ENCODE measurements at places on chromosomes 3 and 15. TPM values are rescaled to one million over a fixed set of nuclear protein-coding genes. Genes with fewer than 3 reads are reported as not detected.

DNA sequence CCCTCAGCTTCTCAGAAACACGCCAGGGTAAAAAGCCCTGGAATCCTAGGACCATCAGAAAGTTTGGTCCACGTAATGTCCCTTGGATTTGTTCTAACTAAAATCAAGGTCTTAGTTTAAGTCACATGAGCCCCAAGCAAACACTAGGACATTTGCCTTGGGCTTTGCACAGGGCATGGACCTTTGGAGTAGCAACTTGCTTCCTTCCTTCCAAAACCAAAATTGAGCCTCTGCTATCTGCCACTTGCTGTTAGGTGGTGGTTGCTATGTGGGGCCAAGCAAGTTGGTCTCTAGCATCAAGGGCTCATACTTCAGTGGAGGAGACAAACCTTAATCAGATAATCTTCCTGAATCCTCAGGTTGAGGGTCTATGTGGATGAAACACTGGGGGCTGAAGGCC, 4.0 kb upstream of the DAG1 start:
- H3K4me1 ChIP-seq: peaks cover 8% of the 10 kb centered on the region
- H3K27me3 ChIP-seq: peaks cover 2% of the 10 kb centered on the region
- H3K4me3 ChIP-seq: no peak overlapping the region
- no peak overlapping the region for H3K27ac ChIP-seq

HTR3E gene
- not detected for total RNA-seq

DNA sequence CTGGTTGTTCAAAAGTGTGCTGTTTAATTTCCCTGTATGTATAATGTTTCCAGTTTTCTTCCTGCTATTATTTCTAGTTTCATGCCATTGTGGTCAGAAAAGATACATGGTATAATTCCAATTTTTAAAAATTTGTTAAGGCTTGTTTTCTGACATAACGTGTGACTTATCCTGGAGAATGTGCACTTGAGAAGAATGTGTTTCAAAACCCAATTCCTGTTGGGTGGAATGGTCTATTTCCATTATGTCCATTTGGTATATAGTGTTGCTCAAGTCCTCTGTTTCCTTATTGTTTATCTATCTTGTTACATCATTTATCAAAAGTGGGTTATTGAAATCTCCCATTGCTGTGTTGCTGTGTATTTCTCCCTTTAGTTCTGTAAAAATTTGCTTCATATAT, 215.4 kb downstream of the GREM1 start:
- no peak overlapping the region for H3K27ac ChIP-seq
- no peaks in the 10 kb centered on the region for H3K4me1 ChIP-seq
- H3K27me3 ChIP-seq: peaks cover 31% of the 10 kb centered on the region
- H3K4me3 ChIP-seq: no peak overlapping the region
- no peak for DNase-seq

DNA sequence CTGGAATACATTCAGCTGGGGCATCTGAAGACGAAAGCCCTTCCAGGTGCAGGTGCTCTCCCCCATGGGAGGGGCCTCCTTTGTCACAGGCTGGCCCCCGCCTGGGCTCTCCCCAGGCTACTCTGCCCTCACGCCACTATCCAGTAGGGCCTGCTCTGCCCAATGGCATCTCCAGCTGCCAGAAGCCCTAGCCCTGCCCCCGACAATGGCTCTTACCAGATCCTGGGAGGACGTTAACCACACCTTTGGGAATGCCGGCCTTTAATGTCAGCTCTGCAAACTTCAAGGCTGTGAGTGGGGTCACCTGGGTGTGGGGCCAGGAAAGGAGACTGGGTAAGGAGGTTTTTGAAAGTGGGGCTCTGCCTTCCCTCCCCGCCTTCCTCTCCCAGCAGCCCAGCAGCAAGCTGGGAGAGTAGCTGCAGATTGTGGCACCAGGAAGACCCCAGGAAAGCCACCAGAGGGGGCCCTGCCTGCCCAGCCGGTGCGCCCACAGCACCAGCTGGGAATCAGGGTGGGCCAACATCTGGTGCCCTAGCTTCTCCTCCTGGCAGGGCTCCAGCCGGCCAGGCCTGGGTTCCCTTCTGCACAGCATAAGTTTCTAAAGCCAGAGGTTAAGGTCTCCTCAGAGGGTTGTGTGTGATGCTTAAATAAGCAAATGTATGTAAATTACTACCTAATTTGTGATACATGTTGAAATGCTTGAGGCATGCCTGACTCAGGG, 40.4 kb upstream of the SLC41A3 start:
- no peak overlapping the region for H3K4me3 ChIP-seq
- H3K27me3 ChIP-seq: no peaks in the 10 kb centered on the region
- no peak overlapping the region for H3K27ac ChIP-seq
- no peaks in the 10 kb centered on the region for H3K36me3 ChIP-seq
- H3K4me1 ChIP-seq: no peaks in the 10 kb centered on the region

DNA sequence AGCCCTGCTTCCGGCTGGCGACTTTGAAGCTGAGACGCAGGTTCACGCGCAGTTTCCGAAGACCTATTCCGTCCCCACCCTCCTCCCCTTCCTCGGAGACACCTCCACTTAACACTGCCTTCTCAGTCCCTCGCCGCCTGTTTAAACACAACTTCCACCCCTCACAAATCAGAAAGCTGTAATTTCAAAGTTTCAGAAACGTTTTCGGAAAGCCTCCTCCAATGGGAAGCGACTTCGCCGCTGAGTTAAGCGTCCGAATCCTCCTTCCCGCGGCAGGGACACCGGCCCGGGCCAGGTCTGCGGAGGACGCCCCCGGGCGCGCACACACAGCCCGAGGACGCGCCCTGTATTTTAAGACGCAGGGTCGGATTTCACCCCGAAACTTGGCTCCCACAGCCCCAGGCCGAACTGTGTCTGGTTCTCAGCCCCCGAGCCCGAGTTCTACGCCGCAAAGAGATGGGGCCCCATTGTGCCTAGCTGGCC, 559 bp upstream of the LRRN1 start:
- peak overlapping the region; percentile 72 for H3K4me3 ChIP-seq
- H3K27ac ChIP-seq: peak overlapping the region; percentile 55
- peaks cover 54% of the 10 kb centered on the region for H3K27me3 ChIP-seq
- DNase-seq: peak; percentile 39

ROBO2 gene
- not detected for total RNA-seq

DNA sequence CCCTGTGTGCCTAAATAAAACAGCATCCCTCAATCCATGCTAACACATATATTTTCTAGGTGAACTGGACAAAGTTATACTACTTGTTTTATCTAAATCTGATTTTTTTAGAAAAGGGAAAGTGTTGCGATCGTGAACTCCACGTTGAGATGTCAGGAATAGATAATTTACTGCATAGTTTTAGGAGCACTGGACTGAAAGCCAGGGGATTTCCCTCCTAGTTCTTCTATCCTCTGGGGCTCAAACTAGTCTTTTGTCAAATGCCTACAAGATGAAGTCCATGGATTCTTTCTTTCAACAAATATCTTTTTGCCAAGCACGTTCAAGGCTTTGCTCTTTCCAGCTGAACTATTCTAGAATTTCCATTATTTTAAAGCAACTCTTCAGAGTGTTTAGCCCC, 617 bp upstream of the HPS3 start:
- H3K36me3 ChIP-seq: peaks cover 14% of the 10 kb centered on the region
- peak overlapping the region; percentile 96 for H3K27ac ChIP-seq
- no peak for DNase-seq
- H3K4me1 ChIP-seq: peaks cover 39% of the 10 kb centered on the region
- peaks cover 22% of the 10 kb centered on the region for H3K27me3 ChIP-seq

AADACL2 gene
- not detected for total RNA-seq

DNA sequence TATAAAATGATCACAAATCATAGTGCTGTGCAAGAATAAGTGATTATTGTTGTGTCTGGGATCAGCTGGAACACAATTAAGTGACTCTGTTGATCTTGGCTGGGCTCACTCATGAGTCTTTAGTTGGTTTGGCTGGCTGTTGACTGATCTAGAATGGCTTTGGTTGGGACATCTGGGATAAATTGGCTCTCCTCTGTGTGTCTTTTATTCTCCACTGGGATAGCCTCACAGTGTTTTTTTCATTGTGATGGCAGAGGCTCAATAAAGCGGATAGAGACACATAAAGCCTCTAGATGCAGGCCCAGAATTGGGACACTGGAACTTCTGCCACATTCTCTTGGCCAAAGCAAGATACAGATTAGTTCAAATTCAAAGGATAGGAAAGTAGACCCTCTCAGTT, 735.6 kb downstream of the PDCD6IP start:
- H3K4me1 ChIP-seq: no peaks in the 10 kb centered on the region
- DNase-seq: no peak
- no peaks in the 10 kb centered on the region for H3K27me3 ChIP-seq
- H3K36me3 ChIP-seq: no peaks in the 10 kb centered on the region
- H3K27ac ChIP-seq: no peak overlapping the region
- H3K4me3 ChIP-seq: no peak overlapping the region

BNC1 gene
- not detected for total RNA-seq

AQR gene
- 43.7 TPM for total RNA-seq

DNA sequence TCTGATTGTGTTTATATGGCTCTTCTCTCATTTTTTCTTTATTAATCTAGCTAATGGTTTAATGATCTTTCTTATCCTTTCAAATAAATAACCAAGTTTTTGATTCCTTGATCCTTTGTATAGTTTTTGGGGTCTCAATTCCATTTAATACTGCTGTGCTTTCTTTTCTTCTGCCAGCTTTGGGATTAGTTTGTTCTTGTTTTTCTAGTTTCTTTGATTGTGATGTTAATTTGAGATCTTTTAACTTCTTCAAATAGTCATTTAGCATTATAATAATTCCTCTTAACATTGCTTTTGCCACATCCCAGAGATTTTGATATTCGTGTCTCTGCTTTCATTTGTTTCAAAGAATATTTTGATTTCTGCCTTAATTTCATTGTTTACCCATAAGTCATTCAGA, 1126.6 kb downstream of the NAALADL2 start:
- H3K4me1 ChIP-seq: no peaks in the 10 kb centered on the region
- no peaks in the 10 kb centered on the region for H3K36me3 ChIP-seq
- H3K4me3 ChIP-seq: no peak overlapping the region
- H3K27me3 ChIP-seq: no peaks in the 10 kb centered on the region

STAB1 gene
- 0.02 TPM for total RNA-seq

DNA sequence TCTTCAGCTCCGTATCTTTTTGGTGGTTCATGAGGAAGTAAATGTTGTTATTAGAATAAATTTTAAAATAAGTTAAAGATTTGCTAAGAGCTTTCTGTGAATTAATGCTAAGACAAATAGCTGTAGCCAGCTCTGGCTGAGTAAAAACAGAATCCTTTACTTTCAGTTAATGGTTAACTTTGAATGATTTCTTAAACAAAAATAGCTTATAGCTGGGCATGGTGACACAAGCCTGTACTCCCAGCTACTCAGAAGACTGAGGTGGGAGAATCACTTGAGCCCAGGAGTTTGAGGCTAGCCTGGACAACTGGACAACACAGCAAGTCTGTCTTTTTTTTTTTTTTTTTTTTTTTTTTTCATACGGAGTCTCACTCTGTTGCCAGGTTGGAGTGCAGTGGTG, 25.0 kb downstream of the TCAIM start:
- no peak overlapping the region for H3K27ac ChIP-seq
- peaks cover 15% of the 10 kb centered on the region for H3K36me3 ChIP-seq
- H3K27me3 ChIP-seq: no peaks in the 10 kb centered on the region
- no peaks in the 10 kb centered on the region for H3K4me1 ChIP-seq

DNA sequence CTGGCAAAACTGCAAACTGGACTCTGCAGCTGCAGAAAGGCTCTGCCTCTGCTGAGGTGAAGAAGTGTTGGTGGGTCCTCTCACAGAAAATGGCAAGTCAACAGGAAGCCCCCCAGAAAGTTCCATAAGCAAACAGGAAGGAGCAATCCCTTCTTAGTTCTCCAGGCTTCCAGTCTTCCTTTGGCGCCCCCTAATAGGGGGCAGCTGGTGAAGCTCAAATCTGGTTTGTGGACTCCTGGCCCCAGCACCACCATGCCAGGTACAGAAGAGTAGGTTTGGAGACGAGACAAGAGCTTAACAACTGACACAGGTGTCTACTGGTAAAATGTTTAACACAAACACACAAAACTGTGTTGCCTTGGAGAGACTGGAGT, 35.5 kb downstream of the LEO1 start:
- H3K4me3 ChIP-seq: no peak overlapping the region
- no peak for DNase-seq
- peaks cover 26% of the 10 kb centered on the region for H3K36me3 ChIP-seq
- peaks cover 8% of the 10 kb centered on the region for H3K4me1 ChIP-seq
- peak overlapping the region; percentile 43 for H3K27ac ChIP-seq

GRCh38 chr15:25237291-25237978, 201.4 kb downstream of the UBE3A start:
- DNase-seq: no peak
- H3K4me1 ChIP-seq: no peaks in the 10 kb centered on the region
- no peak overlapping the region for H3K4me3 ChIP-seq

- H3K4me1 ChIP-seq: no peaks in the 10 kb centered on the region
- no peak overlapping the region for H3K27ac ChIP-seq
- no peak for DNase-seq
These were observed 48.9 kb upstream of the ACTL6A start for GRCh38 chr3:179513862-179514261.

FANCD2OS gene
- not detected for total RNA-seq

ABHD10 gene
- total RNA-seq: 36.9 TPM

GRCh38 chr3:19190602-19191001, 42.3 kb downstream of the KCNH8 start:
- peaks cover 7% of the 10 kb centered on the region for H3K4me1 ChIP-seq
- H3K27me3 ChIP-seq: no peaks in the 10 kb centered on the region
- H3K4me3 ChIP-seq: no peak overlapping the region
- no peak overlapping the region for H3K27ac ChIP-seq
- H3K36me3 ChIP-seq: no peaks in the 10 kb centered on the region

DNA sequence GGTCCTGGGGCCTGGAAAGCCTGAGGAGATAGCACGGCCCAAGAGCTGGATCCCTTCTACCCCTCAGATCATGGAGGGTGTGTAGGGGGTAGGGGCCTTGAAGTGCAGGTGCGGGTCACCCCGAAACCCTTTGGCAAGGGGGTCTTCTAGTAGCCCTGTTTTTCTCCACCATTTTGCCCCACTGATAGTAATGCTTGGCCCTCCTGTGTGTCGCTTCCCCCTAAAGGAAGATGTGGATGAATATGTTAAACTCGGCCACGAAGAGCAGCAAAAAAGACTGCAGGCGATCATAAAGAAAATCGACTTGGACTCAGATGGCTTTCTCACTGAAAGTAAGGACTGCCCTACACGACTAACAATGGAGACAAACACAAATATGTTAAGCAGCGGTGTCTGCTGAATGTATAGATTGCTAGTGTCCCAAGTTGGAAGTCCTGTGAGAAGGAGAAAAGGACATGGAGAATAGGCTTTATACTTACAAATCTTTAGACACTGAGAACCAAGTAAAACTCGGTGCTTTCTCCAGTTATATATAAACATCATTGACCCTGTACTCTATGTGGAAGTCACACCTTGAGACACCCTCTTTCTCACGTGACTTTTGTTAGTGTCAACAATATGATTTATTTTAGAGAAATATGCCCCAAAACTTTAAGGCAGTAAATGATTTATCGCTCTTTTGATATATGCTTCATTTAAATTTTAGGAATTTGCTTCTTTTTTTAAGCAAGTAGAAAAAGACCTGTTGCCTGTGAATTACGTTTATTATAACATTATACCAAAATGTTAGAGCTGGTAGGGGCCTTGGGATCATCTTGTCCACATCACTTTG, 802 bp downstream of the RCN2 start:
- H3K4me1 ChIP-seq: peaks cover 51% of the 10 kb centered on the region
- peak overlapping the region; percentile 90 for H3K27ac ChIP-seq
- H3K36me3 ChIP-seq: peaks cover 26% of the 10 kb centered on the region
- H3K4me3 ChIP-seq: peak overlapping the region; percentile 82

- H3K4me1 ChIP-seq: no peaks in the 10 kb centered on the region
- H3K36me3 ChIP-seq: no peaks in the 10 kb centered on the region
- H3K27ac ChIP-seq: no peak overlapping the region
These were observed 117.7 kb downstream of the MYLK start for GRCh38 chr3:123766193-123767008.

CHL1 gene
- total RNA-seq: not detected

- H3K4me1 ChIP-seq: no peaks in the 10 kb centered on the region
- no peak for DNase-seq
- no peak overlapping the region for H3K4me3 ChIP-seq
- H3K27me3 ChIP-seq: peaks cover 9% of the 10 kb centered on the region
These were observed 275.6 kb downstream of the ZNF621 start for GRCh38 chr3:40800343-40800742.
